Thoracic aorta (tissue), 2 donors: ENCODE measurements at places on chromosomes 1 and 21.

DNA sequence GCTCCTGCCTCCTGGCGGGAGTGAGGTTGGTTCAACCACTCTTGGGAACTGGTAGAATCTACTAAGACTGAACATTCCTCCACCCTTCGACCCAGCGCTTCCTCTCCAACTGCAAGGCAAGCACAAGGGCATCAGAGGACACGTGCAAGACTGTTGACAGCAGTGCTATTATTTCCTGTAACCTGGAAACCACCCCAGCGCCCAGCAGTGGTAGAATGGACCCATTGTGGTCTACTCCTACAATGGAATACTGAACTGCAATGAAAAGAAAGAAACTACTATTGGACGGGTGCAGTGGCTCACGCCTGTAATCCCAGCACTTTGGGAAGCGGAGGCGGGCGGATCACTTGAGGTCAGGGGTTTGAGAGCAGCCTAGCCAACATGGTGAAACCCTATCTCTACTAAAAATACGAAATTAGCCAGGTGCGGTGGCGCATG lies 33.0 kb upstream of the TARDBP start:
- DNase-seq = peak; percentile 16

GRCh38 chr1:158611916-158612315 lies 6.8 kb downstream of the OR10Z1 start:
- DNase-seq = no peak

DNA sequence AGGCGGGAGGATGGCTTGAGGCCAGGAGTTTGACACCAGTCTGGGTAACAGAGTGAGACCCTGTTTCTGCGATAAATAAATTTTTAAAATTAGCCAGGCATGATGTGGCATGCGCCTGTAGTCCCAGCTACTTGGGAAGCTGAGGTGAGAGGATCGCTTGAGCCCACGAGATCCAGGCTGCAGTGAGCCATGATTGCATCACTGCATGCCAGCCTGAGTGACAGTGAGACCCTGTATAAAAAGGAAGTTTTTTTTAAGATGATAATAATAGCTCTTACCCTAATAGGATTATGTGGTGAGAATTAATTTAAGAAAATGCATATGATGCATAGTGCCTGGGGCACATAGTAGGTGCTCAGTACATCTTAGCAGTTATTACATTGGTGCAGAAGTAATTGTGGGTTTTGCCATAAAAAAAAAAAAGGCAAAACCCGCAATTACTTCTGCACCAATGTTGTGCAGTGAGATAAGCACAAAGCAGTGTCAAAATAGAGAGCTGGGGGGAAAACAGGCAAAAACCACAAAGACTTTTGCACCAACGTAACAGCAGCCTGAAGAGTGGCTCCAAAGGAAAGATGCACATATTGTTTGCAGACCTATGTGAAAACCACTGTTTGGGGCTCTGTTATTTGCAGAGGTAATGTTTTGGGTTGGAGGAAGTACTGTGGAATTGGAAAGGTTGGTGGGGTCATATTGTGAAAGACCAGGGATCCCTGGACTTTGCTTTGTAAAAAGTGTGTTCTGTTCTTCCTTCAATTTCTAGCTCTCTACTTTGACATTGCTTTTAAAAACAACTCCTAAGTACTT lies 72.4 kb downstream of the PLXNA2 start:
- DNase-seq = no peak

- DNase-seq = no peak
Observed at GRCh38 chr1:3904843-3905185, 4.7 kb upstream of the C1orf174 start.

- DNase-seq = no peak
Observed at GRCh38 chr1:183909672-183910071, 104.8 kb downstream of the RGL1 start.

- DNase-seq = no peak
Observed at GRCh38 chr1:184941735-184942134, 32.6 kb downstream of the NIBAN1 start.

DNA sequence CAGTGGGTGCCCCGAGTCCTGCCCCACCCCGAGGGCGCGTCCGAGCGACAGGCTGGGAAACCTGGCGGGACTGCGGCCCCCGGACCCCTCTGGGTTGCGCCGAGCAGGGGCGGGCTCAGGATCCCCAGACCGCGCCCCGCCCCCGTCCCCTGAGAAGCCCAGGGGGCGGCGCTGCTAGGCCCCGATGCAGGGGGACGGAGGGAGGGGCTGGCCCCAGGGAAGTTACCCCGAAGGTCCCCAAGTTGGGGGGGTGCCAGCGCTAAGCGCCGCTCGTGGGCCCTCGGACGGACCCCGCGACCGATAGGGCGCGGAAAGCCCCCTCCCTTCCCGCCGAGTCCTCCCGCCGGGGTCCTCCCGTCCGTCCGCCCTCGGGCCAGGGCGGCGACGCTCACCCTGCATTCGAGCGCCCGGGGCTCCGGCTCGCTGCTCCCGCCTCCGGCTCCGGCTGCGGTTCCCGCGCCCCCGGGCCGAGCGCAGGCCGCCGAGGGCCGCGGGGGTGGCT lies 414 bp downstream of the GPR153 start:
- no peak for DNase-seq

DNA sequence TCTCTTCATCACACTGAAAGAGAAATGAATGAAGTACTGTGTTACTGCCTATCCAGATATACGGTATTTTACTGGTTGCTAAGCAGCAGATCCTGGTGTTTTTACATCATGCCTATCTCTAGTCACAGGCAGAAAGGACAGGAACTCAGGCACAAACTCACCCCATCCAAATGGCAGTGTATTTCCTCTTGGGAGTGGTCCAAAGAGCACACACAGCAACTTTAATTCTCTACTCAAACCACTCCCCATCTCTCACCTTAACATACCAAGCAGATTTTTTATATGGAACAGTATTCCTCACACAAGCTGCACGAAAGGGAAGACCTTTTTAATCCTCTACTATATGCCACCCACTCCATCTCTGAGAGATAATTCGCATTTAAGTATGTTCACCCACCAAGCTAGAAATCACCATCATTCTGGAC lies 27.3 kb downstream of the EIF4G3 start:
- no peak for DNase-seq

DNA sequence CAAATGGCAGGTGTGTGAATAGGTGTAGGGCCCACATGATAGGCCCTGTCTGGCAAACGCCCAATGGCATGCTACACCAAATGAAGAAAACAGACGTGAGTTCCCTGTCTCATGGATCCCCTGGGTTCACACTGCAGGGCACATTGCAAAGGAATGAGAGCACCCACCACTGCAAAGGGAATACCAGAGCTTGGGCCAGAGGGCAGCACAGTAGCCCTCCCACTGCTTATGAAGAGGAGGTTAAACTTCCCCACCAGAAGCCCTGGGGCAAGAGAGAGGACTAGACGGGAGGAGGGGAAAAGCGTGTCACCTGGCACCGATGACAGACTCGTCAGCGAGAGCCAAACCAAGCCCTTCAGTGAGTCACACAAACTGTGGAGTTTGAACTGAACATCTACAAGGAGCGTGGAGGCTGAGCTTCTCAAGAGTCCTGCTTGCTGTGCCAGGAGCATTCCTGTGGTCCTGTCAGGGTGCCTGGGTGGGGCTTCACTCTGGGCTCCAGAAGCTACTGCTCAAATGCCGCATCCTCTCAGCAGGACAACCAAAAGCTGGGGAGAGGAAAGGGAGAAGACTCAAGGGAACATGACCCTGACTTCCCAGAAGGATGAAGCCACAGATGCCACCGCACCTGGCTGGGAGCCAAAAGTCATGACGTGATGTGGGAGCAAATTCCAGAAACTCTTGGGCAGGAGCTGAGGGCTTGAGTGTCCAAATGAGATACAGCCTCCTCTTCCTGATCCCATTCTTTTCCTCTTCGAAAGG lies 61.1 kb downstream of the TOMM20 start:
- peak; percentile 70 for DNase-seq

GRCh38 chr1:192418552-192419285 lies 101.9 kb downstream of the RGS21 start:
- no peak for DNase-seq

DNA sequence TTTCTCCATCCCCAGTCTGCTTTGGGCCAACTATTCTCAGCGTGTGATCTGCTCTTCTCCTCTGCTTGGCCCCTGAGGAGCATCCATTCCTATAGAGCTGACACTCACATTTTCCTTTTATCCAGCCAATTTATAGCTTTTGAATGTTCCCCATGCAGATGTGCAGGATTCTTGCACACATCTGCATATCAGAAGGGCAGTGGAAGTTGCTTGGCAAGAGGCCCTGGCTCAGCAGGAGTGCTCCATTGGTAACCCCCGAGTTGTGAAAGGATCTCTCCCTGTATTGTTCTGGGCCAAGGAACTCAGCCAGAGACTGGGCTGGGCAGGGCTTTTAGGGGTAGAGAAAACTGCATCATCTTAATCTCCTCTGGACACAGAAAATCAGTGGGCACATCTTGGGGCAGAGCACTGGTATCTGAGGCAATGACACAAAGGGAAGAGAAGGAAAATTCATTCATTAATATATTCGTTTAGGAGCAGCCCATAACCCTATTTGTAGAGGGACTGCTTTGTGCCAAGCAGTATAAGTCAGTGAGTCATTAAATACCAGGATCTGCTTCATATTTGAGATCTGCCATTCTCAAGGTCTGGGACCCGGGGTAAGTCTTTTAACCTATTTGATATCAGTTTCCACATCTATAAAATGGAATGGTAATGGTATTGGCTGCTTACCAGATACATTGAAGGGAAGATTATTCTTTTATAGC lies 31.0 kb upstream of the BEND5 start:
- DNase-seq = no peak

- no peak for DNase-seq
Observed at GRCh38 chr1:156754219-156754618, 2.7 kb upstream of the HDGF start.

GRCh38 chr1:7366955-7367665 lies 404.0 kb upstream of the VAMP3 start:
- DNase-seq = no peak
